ENCODE measurements at places on chromosomes 1 and 21. TPM values are rescaled to one million over a fixed set of nuclear protein-coding genes. Genes with fewer than 3 reads are reported as not detected.

GRCh38 chr1:18879791-18880309 is 20.4 kb upstream of the TAS1R2 start:
- DNase-seq: no peak

- no peak for DNase-seq
These were observed 64.4 kb upstream of the PTGFR start for GRCh38 chr1:78426408-78426807.

DNA sequence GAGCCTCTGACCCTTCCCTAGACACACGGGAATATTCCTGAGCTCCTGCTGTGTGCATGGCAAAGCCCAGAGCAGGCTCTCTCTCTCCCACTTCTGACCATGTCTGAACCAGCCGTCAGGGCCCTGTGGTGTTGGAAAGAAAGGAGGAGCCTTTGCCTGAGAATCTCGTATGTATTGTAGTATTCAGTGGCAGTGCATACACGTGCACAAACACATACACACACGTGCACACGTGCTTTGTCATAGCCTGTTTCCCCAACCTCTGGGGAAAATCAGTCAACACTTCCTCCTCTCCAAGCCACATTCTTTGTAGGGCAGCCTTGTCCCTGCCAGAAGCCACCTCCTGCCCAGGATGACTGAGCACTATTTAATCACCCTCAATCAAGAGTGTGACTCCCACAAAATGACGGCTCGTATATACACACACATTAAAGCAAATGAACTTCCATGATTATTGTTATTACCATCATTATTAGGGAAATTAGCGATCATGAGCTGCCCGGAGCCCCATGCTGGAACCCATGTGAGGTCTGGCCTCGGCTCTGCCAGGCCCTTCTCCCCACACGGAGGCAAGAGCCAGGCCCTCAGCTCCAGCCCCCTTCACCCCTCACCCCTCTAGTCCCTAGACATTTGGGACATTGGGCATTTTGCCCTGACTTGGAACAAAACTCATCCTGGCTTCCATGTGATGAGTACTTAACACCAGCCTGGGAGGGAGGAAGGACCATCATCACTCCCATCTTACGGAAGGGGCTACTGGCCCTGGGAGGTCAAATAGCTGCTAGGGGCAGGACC is 331.9 kb downstream of the NPHP4 start:
- DNase-seq: peak; percentile 23

The ATF3 gene
- total RNA-seq: 17.3 TPM

The PTPN14 gene
- total RNA-seq: 46.2 TPM

The TNFRSF1B gene
- 50.4 TPM for total RNA-seq

The STRIP1 gene
- 39.4 TPM for total RNA-seq

- DNase-seq: no peak
These were observed 51.8 kb downstream of the ST6GALNAC5 start for GRCh38 chr1:76919085-76919484.

DNA sequence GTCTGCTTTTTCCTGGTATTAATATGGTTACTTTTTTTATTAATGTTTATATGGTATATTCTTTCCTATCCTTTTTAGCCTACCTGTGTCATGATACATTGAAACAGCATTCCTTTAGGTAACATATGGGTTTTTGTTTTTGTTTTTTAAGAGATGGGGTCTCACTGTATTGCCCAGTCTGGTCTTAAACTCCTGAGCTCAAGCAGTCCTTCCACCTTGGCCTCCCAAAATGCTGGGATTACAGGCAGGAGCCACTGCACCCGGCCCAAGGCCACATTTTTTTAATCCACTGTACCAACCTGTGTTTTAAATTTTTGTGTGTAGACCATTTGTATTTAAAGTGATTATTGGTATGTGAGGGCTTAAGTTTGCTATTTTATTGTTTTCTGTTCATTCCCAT is 43.1 kb downstream of the PKN2 start:
- no peak for DNase-seq

The GBP5 gene
- 4.2 TPM for total RNA-seq

- no peak for DNase-seq
These were observed 550 bp downstream of the ARHGEF16 start for GRCh38 chr1:3454811-3455618.

DNA sequence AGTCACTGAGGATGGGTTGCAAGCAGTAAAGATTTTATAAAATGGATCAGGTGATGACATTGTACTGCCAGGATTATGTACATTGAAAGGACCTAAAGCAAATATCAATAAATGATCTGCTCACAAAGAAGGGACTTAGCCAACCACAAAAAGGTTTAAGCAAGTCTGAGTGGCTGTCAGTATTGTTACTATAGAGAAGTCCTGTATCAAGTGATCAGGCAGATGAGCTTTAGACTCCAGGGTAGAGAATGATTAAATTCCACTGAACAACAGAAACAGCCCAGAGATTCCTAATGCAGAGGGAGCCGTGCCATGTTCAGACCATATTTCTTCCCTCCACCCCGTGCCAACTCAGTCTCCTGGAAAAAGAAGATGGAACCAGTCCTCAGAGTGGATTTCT is 138.9 kb downstream of the SETD4 start:
- no peak for DNase-seq

- no peak for DNase-seq
These were observed 2.2 kb upstream of the DNAJC28 start for GRCh38 chr21:33493756-33494155.

The TMCO4 gene
- total RNA-seq: 31.1 TPM

DNA sequence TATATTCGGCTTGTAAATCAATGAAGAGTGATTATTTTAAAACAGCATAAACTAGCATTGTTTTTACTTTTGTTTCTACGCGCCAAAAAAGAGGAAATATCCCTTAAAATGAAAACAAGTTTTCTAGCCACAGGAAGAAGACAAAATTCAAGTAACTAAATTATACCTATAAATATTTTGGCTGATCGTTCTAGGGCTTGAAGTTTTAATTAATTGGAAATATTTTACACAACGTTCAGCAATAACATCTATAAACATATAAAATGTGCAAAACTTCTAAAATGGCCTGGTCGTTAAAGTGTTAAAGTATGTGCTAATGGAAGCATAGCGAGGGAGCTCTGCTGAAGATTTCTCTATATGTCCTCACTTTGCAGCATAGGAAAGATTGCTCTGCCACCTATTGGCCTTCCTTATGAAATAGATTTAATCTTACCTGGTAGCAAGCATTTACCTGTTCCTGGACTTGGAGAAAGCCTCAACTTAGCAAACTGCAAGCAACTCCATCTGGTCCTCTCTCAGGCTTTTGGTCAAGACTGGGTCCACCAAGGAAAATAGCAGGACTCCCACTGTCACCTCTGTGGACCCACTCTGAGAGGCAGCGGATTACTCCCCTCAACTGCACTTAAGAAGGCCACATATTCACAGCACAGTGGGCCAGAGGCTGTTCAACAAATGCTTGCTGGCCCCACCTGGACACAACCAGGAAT is 351.3 kb upstream of the RUNX1 start:
- DNase-seq: peak; percentile 38

DNA sequence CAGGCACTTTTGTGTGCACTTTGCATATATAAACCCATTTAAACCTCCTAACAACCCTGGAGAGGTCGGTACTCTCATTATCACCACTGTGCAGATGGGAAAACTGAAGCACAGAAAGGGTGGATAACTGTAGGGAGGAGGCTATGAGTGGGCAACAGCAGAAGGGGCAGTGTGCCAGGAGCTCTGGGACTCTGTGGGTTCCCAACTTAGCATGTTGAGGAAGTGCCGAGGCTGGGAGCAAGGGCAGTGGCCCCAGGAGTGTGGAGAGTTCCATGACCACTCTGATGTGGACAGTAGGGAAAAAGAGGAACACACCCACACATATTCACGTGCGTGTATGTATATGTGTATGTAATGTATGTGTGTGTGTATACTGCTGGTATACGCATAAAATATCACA is 25.7 kb upstream of the KCNC4 start:
- no peak for DNase-seq

GRCh38 chr1:93874025-93874651 is 4.9 kb downstream of the DNTTIP2 start:
- DNase-seq: no peak

- no peak for DNase-seq
These were observed 107.0 kb downstream of the PRDM16 start for GRCh38 chr1:3176028-3176427.

DNA sequence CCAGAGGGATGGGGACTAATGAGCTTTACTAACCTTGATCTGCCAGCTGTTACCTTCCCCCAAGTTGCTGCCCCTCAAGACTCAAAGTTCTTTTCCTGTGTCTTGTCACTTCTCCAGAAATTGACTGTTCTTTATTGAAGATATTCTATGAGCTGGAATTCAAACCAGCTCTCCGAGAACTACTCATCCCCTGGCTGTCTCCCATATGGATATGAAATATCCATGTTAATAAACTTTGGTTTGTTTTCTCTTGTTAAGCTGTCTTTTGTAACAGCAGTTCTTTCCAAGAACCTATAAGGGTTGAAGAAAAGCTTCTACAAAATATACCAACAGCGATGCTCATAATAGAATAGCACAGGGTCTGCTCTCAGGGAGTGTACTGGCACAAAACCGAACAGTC is 77.0 kb downstream of the CAMK2N1 start:
- DNase-seq: no peak

DNA sequence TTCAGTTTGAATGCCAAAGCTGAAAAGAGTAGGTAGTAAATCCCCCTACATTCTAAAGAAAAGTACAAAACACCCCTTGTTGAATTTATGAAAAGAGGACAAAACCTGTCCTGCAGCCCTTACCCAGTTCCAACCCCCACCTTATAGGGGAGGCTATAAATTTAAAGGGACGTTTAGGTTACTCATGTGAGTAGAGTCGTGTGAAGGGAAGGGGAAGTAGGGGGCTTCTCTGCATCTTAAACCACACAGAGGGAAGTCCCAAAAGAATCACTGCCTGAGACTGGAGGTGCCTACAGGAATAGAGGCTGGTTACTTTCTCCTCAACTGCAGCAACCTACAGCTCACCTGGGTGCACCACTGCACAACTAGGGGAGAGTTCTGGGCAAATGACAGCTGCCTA is 36.7 kb upstream of the KIRREL1 start:
- DNase-seq: no peak

The C1orf146 gene
- total RNA-seq: not detected

DNA sequence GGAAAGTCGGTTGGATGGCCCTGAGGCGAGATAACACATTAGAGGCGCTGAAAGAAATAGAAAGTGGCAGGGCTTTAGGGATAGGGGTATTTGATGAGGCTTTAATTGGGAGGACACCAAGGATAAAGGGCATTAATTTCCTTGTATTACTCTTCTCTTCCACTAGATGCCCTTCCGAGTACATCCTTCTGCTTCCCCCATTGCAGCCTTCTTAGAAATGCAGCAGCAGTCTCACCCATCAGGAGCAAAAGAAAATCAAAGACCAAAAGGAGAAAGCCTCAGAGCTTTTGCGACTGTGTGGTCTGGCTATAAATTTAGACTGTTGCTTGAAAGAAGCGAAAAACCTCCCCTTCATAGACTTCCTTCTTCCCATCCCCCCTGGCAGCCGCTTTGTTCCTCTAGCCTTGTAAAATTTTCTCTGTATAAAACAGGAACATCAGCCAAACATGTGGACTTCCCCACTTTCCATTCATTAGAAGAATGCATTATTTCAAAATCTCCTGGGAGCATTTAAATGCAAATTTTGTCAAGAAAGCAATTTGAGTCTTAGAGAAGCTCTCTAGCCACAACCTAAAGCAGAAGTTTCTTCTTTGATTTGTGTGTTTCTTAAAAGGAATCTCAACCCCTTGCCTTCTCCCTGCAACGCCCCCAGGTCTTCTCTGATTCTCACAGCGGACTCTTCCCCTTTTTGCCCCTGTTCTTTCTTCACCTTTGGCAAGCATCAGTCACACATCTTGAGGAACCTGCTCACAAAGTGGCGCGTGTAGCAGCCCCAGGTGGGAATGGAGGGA is 76.6 kb downstream of the NDUFS5 start:
- DNase-seq: peak; percentile 34

The PGLYRP4 gene
- total RNA-seq: not detected

DNA sequence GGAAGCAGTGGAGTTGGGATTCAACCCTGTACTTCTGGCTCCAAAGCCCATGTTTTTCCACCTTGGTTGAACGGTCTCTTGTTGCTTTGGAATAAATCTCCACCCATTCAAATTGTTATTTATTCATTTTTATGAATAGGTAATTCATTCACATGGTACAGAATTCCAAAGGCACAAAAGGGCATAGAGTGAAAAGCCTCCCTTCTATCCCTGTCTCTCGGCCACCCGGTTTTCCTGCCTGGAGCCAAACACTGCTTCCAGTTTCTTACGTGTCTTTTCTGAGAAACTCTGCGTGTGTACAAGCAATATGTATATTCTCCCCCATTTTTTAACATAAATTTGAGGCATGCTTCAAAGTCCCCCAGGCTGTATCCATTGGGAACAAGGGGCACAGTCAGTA is 3.9 kb downstream of the EXTL1 start:
- DNase-seq: no peak

The IGSF9 gene
- 12.4 TPM for total RNA-seq

- no peak for DNase-seq
These were observed 115.9 kb downstream of the HUNK start for GRCh38 chr21:31988492-31989290.

The PROX1 gene
- total RNA-seq: 11.1 TPM

GRCh38 chr21:28852706-28853105 is 140.0 kb downstream of the LTN1 start:
- no peak for DNase-seq

GRCh38 chr1:31570906-31571305 is 5.4 kb upstream of the TINAGL1 start:
- DNase-seq: no peak

GRCh38 chr1:209095627-209096595 is 487.6 kb upstream of the CAMK1G start:
- DNase-seq: no peak

DNA sequence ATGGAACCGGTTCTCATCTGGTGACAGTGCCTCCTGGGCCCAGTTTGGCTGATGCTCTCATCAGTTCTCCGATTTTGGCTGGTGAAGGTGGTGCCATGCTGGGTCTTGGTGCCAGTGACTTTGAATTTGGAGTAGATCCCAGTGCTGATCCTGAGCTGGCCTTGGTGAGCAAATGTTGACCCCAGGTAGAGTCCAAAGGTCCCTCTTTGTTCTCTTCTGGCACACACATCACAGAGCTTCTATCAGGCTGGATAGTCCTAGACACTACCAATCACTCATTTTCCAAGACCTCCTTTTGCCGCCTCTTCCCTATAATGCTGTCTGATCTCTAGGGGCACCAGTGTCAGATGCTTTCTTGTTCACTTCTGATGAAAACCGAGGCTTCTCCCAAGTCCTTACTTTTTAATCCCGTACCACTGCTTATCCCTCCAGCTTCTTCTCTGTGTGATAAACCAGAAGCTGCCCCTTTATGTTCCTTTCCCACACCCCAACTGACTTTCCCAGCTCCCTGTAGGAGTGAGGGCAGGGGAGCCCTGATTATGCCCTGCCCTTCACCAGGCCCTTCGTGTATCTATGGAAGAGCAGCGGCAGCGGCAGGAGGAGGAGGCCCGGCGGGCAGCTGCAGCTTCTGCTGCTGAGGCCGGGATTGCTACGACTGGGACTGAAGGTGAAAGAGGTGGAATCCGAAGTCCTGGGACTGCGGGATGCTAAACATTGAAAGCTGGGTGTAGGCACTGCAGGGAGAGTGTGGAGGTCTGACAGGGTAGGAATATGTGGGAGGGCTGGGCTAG is 11.1 kb downstream of the PSMD4 start:
- DNase-seq: peak; percentile 58

The NPPB gene
- total RNA-seq: not detected

All from mucosa of gallbladder (tissue), 1 donor.